SK-MEL-5 (cell line): ENCODE measurements at places on chromosomes 1 and 21.
A peak's percentile ranks its signal among the peaks of the same experiment; 100 is the strongest.

DNA sequence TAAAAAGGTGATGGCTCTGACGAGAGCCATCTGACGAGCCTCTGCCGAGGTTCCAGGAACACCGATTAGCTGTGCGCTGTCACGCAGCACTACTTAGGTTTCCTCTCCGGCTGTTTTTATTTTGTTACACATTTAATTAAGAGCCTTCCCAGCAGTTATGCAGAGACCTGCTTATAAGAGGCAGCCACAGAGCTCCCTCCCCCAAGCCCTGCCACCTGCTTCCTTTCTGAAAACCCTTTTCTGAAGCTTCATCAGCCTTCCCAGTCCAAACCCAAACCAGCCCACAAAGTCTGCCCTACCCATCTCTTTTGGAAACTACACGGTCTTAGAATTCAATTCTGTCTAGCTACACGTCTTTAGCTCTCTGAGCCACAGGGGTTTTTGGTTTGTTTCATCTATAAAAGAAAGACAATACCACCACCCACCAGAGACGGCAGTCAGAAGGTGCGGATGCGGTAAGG, 49.1 kb downstream of the ERI3 start:
- DNase-seq = no peak

DNA sequence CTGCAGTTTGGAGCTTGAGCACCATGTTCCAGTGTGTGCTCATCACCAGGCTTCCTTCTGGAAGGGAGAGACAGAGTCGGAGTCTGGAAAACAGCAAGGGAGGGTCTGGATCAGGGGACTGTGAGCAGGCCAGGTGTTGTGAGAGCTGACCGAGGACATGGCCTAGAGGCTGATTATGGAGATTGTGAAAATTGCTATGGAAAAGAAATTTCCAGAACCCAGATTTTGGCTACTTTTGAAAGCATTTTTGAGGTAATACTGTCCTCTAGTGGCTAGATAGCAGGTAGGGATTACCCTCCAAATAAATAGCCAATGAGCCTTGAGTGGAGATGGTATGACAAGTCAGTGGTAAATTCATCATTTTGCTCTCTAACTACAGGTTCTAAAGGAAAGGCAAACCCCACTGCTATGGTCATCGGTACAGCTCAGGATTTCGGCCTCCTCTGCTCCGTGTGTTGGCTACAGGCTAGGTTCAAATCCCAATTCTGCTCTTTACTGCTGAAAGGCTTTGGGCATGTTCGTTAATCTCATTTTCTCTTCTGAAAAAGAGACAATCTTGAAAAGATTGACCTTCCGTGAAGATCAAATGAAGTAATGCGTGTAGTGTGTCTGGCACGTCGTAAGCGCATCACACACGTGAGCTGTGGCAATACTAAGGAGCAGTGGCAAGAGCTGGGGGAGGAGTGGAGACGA, 1.0 kb upstream of the HAO2 start:
- peak; percentile 80 for DNase-seq

DNA sequence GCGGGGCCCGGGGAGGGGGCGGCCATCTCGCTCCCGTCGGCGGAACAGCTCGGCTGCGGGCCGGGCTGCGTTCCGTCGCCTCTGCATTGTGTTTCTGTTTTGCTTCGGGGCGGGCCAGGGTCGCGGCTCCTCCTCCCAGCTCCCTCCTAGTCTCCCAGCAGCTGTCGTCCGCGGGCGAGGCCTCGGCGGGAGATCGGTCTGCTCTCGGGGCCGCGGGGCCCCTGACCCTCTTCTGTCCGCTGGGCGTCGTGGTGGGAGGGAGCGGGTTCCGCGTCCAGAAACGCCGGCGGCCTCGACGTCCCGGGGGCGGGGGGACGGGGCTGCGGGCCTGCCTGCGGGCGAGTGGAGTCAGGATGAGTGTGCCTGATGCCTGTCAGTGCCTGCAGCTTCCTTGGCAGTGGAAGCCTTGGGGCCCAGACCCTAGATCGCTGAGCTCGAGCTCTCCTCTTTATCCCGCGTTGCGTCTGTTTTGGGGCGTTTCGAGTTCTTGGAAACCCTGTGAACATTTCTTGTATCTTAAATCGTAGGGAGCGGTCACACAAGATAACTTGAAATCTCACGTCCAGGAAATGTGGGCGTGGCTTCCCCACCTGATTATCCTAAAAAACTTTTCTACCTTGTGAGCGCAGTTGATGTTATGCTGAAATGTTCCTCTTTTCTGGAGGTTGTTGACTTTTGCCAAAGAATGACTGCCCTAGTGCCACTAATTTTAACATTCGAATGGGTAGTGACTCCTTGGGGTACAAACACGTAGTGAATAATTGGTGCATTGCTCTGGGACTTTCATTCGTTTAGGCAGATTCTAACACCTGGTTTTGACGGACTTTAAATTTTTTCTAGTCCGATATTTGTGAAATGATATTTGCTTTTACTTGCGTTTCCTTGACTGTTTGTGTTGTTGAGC, 676 bp downstream of the MORC3 start:
- DNase-seq = peak; percentile 59

DNA sequence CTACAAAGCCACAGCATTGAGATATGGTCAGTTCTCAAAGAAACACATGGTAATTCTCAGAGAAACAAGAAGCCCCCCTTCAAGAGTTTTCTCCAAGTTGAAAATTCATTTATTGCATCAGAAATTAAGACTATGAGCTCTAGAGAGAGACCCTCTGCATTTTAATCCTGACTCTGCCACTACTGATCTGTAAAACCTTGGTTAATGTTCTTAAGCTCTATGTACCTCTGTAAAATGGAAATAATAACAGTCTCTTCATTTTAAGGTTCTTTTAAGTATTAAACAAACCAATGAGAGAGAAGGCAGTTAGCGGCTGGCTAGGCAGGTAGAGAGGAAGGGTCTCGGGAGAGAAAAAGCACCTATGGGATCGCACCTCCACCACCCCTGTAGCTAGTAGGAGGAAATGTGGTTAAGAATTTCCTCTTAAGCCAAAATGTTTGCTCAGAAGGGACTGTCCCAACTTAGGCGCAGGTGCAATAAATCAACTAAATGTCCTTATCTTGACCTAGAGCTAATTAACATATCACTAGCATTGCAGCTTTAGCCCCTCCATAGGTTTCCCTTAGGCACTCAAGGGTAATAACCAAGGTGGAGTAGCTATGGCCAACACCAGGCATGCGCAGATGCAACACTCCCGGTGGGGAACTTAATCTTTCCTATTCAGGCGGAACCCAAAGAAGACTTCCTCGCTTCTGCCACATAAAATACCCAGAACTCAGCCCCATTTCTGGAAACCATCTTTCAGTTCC, 1685.4 kb downstream of the MRPL39 start:
- no peak for DNase-seq
